HFFc6 (cell line): ENCODE measurements at places on chromosomes 4 and X. TPM values are rescaled to one million over a fixed set of nuclear protein-coding genes. Genes with fewer than 3 reads are reported as not detected.

GRCh38 chrX:50971395-50971794 lies 60.9 kb downstream of the BMP15 start:
- DNase-seq, result no peak

The SSX1 gene
- not detected in 2 replicates for total RNA-seq

DNA sequence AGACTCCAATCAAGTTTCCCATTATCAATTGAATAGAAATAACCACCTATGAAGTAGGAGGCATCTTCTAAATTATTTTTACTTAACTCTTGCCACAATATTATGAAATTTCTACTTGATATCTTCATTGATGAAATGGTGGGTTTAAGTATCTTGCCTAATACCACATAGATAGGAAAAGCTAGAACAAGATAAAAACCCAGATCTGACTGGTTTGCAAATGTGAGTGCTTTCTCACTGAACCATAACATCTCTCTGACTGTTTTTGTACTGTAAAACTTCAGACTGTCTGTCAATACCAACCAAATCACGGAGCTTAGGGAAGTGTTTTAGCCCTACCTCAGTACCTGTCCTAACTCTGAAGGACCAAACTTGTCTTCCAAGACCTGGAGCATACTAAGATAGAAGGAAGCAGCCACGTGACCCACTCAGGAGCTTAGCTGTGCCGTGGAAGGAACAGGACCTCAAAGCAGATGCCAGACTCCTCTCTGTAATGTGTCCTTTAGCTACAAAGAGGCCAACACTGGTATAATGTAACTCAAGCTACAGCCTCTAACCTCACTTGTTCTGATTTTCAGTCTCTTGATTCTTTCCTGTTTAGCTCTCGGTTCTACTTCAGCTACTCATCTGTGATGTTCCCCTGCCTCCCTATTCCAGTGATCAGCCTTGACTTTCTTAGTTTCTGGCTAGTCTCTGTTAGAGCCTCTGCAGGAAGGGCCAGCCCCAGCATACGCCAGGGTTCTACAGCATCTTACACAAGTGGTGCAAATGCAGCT lies 84.4 kb downstream of the LRP2BP start:
- DNase-seq, result no peak

The CLDN22 gene
- not detected in 3 replicates for total RNA-seq

The MGARP gene
- 9.7 to 38.5 TPM (median 19.6 TPM) in 3 replicates for total RNA-seq

The EVC2 gene
- total RNA-seq, result 2.8 to 3.9 TPM (median 2.8 TPM) in 3 replicates

DNA sequence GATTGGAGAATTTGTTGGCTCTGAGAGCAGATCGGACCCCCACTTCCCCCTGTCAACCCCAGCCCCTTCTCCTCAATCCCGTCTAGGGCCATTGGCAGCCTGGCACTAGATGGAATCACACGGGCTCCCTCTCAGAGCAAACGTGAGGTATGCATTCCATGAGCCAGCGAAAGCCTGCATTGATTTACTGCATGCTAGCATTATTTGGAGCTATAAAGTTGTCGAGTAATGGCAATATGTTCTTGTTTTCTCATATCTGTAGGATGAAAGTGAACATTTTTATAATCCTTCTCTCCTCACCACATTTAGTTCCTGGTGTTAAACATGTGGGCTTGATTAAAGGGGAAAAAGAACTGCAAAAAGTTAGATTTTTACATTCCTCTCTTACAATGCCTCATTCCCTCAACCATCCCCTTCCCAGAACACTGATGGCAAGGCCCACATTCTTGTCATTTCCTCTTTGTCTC lies 159.2 kb downstream of the SPRY1 start:
- no peak for DNase-seq

The ZFP92 gene
- total RNA-seq, result 0.11 to 0.48 TPM (median 0.38 TPM) in 3 replicates

DNA sequence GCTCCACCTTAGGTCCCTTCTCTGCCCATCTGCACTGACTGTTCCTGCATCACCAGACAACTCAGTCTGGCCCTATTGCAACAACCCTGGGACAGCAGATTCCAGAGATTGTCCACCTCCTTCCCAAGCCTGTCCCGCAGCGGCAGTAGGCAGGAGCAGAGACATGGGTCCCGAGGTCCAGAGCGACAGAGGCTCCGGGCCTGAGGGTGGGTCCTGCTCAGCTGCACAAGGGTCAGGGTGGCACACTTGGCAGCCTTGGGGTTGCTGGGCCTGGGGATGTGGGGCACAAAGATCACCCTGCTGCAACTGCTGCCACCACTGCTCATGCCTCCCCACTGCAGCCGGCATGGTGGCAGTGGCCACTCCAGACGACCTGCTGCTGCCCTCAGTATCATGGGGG lies 674.5 kb downstream of the SH3BGRL start:
- DNase-seq, result no peak

- no peak for DNase-seq
These were observed 29.3 kb downstream of the SOD3 start for GRCh38 chr4:24824720-24825119.

DNA sequence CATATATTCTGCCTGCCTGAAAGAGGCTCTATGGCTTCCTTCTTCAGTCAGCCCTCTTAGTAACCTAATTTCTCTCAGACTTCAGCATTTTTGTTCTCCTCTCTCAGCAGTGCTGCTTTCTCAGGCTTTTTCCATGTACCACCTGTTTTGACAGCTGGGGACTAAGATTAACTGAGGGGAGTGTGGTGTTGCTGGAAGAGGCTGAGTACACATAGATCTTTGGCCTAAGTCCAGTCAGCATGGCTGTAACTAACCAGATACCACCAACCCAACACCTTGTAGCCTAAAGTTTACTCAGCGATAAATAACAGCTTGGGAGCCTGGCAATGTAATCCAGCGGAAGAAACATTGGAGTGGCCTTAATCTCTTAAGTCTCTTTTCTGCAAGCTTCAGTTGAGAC lies 85.5 kb downstream of the RTL3 start:
- DNase-seq, result no peak

The BTC gene
- not detected in 3 replicates for total RNA-seq

DNA sequence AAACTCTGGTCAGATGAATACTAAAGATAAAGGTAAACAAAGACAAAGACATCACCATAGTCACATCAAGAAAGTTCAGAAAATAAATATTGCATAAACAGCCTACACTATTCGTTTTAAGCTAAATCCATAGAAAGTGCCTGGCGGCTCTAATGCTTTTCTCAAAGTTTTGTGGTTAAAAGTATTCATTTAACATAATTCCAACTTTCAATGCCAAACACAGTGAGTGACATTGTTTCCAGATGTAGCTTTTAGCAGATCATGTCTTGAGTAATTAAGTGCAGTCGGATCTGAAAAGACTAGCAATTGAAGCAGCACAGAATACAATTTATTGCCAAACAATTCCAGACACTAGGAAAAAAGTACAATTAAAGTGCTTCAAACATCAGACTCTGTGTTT lies 287.1 kb upstream of the ADGRL3 start:
- DNase-seq, result no peak

DNA sequence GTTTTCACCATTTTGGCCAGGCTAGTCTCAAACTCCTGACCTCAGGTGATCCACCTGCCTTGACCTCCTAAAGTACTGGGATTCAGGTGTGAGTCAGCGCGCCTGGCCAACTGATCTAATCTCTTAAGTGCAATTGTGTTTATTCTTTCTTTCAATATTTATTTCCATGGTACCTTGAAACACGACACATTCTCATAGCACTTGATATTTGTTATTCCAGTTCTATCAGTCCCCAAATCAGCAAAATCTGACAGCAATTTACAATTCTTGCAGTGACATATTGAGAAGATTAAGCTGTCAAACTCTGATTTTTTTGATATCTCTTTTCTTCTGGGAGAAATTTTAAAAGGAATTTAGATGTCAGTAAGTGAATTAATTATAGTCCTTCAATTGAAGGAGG lies 218.1 kb upstream of the FAT4 start:
- DNase-seq, result no peak

- no peak for DNase-seq
These were observed 55.3 kb downstream of the ANAPC10 start for GRCh38 chr4:145042601-145043285.

DNA sequence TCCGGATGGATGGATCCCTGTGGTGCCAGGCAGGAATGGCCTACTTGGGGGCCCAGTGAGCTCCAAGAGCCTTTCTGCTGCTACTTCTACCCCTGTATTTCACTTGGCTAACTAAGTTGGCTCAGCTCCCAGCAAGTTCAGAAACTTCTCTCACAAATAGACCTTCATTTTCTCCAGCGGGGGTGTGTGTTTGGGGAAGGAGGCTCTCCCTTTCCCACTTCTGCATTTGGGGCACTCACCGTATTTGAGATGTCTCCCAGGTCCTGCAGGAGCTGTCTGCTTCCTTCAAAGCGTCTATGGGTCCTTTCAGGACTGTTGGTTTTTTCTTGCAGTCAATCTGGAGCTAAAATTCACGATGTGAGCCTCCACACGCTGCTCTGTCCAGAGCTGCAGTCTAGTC lies 197.7 kb downstream of the SPANXN3 start:
- DNase-seq, result no peak

- DNase-seq, result peak; percentile 76
These were observed 108.9 kb downstream of the SYNPO2 start for GRCh38 chr4:118997601-118998000.

The ADAM29 gene
- total RNA-seq, result not detected in 3 replicates

The VCX gene
- total RNA-seq, result not detected in 3 replicates
